Memory B cell (primary cell): ENCODE measurements at places on chromosomes 11 and 22.

DNA sequence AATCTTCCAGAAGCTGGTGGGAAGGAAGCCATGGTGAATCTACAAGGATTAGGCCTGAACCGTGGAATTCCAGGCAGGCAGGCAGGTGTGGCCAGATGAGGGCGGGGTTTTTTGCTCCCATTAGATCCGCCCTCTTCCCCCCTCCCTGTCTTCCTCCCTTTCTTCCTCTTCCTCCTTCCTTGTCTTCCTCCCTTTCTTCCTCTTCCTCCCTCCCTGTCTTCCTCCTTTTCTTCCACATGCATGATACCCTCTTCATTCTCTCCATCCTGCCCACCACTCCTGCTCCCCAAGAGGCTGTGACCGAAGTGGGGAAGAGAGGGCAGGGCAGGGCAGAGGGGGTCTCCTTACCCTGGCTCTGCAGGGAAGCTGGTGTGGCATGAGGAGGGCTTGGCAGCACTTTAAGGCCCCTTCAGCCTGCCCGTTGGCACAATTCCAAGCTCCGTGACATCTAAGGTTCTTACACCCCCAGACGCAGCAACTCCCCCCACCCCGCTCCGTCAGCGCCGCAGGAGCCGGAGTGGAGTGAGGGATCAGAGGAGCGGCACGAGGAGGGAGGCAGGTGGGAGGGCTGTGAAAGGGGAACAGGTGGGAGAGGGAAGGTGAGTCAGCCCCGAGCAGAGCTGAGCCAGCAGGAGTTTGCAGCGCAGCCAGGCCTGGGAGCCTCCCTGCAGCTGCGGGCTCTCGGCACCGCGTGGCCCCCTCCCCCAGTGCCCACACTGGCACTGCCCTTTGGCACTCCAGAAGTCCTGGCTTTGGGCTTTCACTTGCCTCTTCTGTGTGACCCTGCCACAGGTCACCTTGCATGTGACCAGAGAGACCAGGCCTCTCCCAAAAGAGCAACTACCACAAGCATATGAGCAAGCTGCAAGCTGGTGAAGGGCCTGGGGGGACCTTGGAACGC lies 32.1 kb downstream of the KCNJ4 start:
- peaks cover 5% of the 10 kb centered on the region for H3K27me3 ChIP-seq
- H3K4me3 ChIP-seq = no peak overlapping the region
- no peak for DNase-seq
- H3K36me3 ChIP-seq = no peaks in the 10 kb centered on the region
- H3K27ac ChIP-seq = no peak overlapping the region

DNA sequence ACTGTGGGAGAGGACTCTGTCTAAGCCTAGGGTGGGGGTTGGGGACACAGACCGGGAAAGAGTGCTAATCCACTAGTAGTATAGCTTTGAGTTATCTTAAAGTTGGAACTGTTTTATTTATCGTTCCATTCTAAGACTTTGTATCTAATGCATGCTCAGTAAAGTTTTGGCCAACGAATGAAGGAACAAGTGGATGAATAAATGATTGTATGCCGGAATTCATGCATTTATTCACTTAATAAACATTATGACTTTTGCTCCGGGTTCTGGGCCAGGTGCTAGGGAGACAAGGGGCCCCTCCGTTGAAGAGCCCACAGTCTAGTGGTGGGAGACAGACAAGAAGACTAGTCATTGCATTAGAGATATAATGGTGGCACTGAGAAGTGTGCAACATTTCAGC lies 645 bp downstream of the RNF121 start:
- H3K36me3 ChIP-seq = peaks cover 3% of the 10 kb centered on the region
- peaks cover 41% of the 10 kb centered on the region for H3K4me1 ChIP-seq
- no peaks in the 10 kb centered on the region for H3K27me3 ChIP-seq
- H3K27ac ChIP-seq = peak overlapping the region; percentile 98
- peak overlapping the region; percentile 94 for H3K4me3 ChIP-seq
- DNase-seq = no peak

GRCh38 chr22:38423512-38424503 lies 31.2 kb downstream of the KCNJ4 start:
- no peak overlapping the region for H3K27ac ChIP-seq
- DNase-seq = no peak
- H3K4me1 ChIP-seq = peaks cover 3% of the 10 kb centered on the region
- no peaks in the 10 kb centered on the region for H3K36me3 ChIP-seq

GRCh38 chr22:44753189-44754042 lies 1.0 kb downstream of the ARHGAP8 start:
- no peak for DNase-seq
- peak overlapping the region; percentile 71 for H3K4me3 ChIP-seq
- peaks cover 23% of the 10 kb centered on the region for H3K27me3 ChIP-seq
- H3K36me3 ChIP-seq = no peaks in the 10 kb centered on the region

GRCh38 chr22:50308597-50308935 lies 1.1 kb upstream of the PLXNB2 start:
- peak overlapping the region; percentile 45 for H3K4me3 ChIP-seq
- no peaks in the 10 kb centered on the region for H3K27me3 ChIP-seq
- peak overlapping the region; percentile 63 for H3K27ac ChIP-seq
- peaks cover 29% of the 10 kb centered on the region for H3K4me1 ChIP-seq
- no peak for DNase-seq
- no peaks in the 10 kb centered on the region for H3K36me3 ChIP-seq

- H3K4me3 ChIP-seq = peak overlapping the region; percentile 74
- peak overlapping the region; percentile 80 for H3K27ac ChIP-seq
- no peak for DNase-seq
- no peaks in the 10 kb centered on the region for H3K27me3 ChIP-seq
- peaks cover 2% of the 10 kb centered on the region for H3K36me3 ChIP-seq
Measured at GRCh38 chr11:64848214-64848825, 3.9 kb upstream of the CDC42BPG start.

- DNase-seq = no peak
- no peak overlapping the region for H3K27ac ChIP-seq
- H3K27me3 ChIP-seq = no peaks in the 10 kb centered on the region
- H3K36me3 ChIP-seq = peaks cover 24% of the 10 kb centered on the region
Measured at GRCh38 chr11:65505466-65506289, 6.8 kb downstream of the MALAT1 start.

- DNase-seq = no peak
- peaks cover 3% of the 10 kb centered on the region for H3K27me3 ChIP-seq
- H3K36me3 ChIP-seq = peaks cover 12% of the 10 kb centered on the region
- peaks cover 8% of the 10 kb centered on the region for H3K4me1 ChIP-seq
Measured at GRCh38 chr11:6468712-6469495, 4.8 kb downstream of the TRIM3 start.

GRCh38 chr11:75024764-75025211 lies 36.1 kb downstream of the NEU3 start:
- no peak for DNase-seq
- H3K4me1 ChIP-seq = no peaks in the 10 kb centered on the region
- peaks cover 3% of the 10 kb centered on the region for H3K36me3 ChIP-seq
- no peaks in the 10 kb centered on the region for H3K27me3 ChIP-seq
- H3K27ac ChIP-seq = no peak overlapping the region

DNA sequence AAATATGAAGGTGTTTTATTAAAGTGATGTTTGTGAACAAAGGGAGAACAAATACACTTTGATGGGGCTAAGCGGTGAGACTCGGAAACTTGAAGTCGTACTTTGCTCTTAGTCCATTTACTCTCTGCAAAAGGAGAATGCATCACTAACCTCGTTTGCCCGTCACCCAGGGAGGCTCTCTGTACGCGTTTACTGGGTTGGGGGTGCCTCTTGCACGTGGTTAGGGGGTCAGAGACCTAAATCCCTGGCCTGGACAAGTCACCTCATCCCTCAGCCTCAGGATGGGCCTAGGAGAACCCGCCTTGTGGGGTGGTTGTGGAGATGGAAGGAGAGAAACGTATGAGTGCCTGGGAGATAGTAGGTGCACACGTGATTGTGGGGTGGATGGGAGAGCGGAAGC lies 803 bp upstream of the IFT27 start:
- H3K27ac ChIP-seq = peak overlapping the region; percentile 99
- no peaks in the 10 kb centered on the region for H3K27me3 ChIP-seq
- peak; percentile 20 for DNase-seq
- peaks cover 6% of the 10 kb centered on the region for H3K36me3 ChIP-seq

DNA sequence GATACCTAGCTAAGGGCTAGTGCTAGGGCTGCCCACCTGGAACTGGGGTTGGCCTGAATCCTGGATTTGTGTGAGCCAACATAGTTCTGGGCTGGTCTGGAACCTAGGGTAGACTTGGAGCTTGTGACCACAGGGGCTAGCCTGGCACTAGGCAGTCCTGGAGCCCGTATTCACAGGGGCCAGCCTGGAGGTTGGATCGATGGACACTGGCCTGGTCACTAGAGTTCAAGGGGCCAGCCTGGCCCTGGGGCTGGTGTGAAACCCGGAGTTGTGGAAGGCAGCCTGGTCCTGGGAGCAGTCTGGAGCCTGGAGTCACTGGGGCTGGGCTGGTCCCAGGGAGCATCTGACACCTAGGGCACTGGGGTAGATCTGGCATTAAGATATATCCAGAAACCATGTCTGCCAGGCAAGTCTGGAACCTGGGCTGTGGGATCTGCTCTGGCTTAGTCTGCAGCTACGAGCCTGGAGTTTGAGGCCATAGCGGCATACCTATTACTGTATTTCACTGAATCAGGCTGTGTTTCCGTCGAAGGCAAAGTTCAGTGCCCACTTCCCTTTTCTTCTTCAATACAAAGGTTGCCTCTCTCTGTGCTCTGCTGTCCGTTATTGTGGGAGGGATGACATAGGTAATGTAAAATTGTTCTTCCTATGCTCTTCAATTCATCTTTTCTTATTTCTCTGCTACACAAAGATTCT lies 9.1 kb upstream of the GLYATL1B start:
- peaks cover 32% of the 10 kb centered on the region for H3K4me1 ChIP-seq
- H3K27ac ChIP-seq = peak overlapping the region; percentile 83
- peaks cover 1% of the 10 kb centered on the region for H3K27me3 ChIP-seq
- peaks cover 6% of the 10 kb centered on the region for H3K36me3 ChIP-seq

DNA sequence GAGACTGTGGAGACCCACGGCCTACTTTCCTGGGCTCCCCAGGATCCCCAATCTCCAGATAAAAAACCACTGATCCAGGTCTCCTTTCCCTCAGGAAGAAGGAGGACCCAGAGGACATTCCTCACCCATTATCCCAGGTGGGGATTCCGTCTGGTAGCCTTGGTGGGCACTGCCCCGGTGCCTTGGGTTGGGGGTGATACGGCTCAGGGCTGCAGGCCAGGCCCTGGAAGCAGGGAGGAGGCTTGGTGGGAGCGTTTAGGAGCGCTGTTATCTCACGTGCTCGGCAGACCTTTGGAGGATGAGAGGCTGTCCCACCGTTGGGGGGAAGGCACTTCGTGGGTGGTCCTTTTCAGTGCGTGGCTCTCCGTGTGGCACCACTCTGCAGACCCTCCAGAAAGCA lies 926.3 kb downstream of the BRD1 start:
- H3K36me3 ChIP-seq = no peaks in the 10 kb centered on the region
- no peak overlapping the region for H3K4me3 ChIP-seq
- no peak for DNase-seq
- H3K27ac ChIP-seq = no peak overlapping the region
- H3K4me1 ChIP-seq = no peaks in the 10 kb centered on the region
- no peaks in the 10 kb centered on the region for H3K27me3 ChIP-seq

DNA sequence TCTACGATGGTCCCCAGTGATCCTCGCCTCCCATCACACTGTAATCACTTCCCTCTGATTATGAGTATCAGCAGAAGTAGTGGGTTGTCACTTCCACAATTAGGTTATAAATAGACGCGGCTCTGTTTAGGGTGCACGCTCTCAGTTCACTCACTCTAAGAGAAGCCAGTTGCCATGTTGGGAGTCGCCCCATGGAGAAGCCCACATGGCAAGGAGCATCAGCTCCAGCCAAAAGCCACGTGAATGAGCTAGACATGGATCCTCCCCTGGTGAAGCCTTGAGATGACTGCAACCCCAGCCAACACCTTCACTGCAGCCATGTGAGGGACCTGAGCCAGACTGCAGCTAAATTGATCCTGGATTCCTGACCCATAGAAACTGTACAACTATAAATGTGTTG lies 26.4 kb upstream of the MYOD1 start:
- H3K27me3 ChIP-seq = peaks cover 25% of the 10 kb centered on the region
- peaks cover 3% of the 10 kb centered on the region for H3K4me1 ChIP-seq
- H3K4me3 ChIP-seq = no peak overlapping the region
- DNase-seq = no peak
- H3K36me3 ChIP-seq = no peaks in the 10 kb centered on the region
- no peak overlapping the region for H3K27ac ChIP-seq

DNA sequence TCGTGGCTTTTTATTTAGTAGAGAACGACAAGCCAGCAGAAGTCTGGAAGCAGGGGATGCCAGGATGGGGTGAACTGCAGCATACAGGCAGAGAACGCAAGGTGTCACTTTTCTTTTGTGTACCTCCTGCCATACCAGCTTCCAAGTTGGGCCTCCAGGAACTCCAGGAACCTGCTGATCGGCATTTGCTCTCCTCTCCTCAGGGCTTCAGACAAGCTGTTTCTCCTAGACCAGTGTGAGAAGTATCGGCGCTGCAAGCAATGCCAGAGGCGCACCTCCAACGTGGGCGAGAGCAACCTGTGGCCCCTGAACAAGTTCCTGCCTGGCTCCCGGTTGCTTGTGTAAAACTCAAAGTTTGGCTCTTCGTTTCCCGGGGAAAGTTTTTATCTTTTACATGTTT lies 47.7 kb downstream of the CCDC81 start:
- no peak overlapping the region for H3K27ac ChIP-seq
- no peak overlapping the region for H3K4me3 ChIP-seq
- no peaks in the 10 kb centered on the region for H3K36me3 ChIP-seq
- no peak for DNase-seq
- no peaks in the 10 kb centered on the region for H3K27me3 ChIP-seq
- H3K4me1 ChIP-seq = no peaks in the 10 kb centered on the region

DNA sequence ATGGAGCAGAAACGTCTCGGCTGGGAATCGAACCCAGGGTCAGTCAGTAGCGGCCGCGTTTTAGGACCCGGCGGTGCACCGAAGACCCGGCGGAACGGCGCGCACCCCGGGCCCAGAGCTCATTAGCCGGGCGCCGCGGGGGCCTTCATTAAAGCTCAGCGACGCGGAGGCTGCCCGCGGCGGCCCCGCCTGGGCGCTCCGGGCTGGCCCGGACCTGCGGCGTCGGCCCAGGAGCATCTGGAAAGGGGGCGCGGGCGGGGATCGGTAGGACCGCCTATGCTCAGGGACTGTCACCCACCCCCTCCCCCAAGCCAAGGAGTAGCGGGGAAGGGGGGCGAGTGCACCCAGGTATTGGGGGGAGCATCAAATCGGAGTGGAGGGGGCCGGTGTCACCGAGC lies 52.2 kb downstream of the CYTH4 start:
- H3K4me1 ChIP-seq = peaks cover 12% of the 10 kb centered on the region
- no peak overlapping the region for H3K4me3 ChIP-seq
- no peak overlapping the region for H3K27ac ChIP-seq
- H3K27me3 ChIP-seq = peaks cover 37% of the 10 kb centered on the region
- no peaks in the 10 kb centered on the region for H3K36me3 ChIP-seq
